ENCODE measurements at places on chromosomes 6 and 20.

- DNase-seq: no peak
Observed at GRCh38 chr6:114718186-114718585, 375.4 kb upstream of the HS3ST5 start.

DNA sequence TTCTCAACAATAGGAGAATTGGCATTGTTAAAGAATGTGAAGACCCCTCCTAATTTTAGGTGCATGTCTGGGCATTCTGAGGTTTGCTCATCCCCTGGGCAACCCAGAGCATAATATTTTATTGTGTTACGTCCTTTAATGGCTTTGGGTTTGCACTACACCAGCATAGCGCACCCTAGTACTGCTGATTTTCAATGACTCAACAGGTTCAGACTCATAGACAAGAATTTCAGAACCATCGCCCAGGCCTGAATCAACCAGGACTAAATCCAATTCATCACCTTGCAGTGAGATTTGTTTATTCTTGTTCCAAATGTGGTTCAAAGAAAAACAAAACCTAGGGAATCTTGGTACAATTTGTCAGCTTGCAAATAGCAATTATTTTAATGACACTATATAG is 137.8 kb upstream of the PHACTR1 start:
- no peak for DNase-seq

- no peak for DNase-seq
Observed at GRCh38 chr20:35510951-35511735, 18.3 kb downstream of the C20orf173 start.

GRCh38 chr6:15348528-15348927 is 102.7 kb downstream of the JARID2 start:
- no peak for DNase-seq

DNA sequence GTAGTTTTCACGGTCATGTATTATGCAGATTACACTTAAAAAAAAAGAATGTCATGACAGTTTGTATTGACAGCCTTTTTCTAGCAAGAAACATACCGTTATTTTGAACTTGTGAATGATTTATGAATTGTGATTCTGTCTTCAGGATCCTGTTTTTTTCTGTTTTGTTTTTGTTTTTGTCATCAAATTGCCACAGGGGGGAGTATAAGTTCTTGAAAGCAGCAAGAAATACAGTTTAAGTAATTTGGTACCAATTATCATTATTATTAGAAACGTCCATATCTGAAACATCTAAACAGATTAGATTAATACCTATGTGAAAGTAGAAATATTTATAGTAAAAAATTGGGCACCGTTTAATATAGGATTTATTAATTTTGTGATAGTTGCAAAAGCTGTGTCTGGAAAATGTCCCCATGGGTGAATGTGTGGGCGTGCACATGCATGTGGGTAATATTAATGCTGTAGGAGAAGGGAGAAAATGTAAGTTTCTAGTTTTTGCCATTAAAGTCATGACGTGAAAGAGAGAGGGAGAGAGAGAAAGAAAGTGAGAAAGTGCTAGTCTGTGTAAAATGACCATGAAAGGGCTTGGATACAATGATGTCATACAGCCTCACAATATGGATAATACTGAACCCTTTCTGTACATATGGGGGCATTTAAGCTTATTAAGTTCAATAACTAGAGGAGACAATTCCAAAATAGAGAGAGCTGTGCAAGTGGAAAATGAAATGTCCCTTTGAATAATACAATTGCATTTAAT is 9.4 kb upstream of the CCN2 start:
- DNase-seq: no peak

DNA sequence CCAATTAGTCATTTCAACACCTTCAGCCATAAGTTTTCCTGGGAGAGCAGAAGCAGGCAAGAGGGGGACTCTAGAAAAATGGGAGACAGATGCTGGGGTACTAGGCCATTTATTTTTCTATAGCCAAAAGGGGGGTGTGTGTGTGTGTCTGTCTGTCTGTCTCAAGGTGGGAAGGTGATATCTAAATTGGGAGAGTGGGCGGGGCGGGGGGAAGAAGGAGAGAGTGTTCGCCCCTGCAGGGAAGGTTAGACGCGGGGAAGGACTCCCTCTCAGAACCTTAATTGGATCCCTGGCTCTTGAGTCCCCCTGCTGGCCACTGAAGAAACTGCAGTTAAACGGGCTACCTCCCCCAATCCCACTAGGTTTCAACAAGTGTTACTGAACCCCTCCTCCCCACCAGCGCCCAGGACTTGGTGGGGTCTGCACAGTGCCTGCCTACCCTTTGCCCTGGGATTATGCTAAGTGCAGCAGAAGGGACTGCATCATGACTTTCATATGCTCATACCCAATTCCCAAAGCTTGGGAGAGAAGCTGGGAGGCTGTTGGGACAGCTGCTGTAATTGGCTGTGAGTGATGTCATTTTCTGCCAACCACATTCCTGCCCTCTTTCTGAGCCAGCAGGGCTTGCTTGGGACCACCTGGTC is 45.8 kb downstream of the FOXP4 start:
- DNase-seq: peak; percentile 88

DNA sequence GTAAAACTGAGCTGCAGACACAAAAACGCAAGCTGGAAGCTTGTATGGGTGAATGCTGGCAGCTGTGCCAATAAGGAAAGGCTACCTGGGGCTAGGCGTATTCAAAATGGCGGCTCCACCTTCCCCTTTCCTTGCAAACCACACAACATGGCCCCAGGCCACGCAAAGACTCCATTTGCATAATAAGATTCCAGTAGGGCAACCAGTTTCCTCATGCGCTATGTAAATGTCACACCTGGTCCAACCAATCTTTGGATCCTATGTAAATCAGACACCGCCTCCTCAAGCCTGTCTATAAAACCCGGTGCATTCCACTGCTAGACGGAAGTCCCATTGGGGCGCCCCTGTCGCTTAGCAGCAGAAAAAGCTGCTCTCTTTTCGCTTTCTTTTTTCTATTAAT is 505.9 kb upstream of the BTBD3 start:
- no peak for DNase-seq

- DNase-seq: no peak
Observed at GRCh38 chr6:167543602-167544497, 219.0 kb downstream of the TTLL2 start.

DNA sequence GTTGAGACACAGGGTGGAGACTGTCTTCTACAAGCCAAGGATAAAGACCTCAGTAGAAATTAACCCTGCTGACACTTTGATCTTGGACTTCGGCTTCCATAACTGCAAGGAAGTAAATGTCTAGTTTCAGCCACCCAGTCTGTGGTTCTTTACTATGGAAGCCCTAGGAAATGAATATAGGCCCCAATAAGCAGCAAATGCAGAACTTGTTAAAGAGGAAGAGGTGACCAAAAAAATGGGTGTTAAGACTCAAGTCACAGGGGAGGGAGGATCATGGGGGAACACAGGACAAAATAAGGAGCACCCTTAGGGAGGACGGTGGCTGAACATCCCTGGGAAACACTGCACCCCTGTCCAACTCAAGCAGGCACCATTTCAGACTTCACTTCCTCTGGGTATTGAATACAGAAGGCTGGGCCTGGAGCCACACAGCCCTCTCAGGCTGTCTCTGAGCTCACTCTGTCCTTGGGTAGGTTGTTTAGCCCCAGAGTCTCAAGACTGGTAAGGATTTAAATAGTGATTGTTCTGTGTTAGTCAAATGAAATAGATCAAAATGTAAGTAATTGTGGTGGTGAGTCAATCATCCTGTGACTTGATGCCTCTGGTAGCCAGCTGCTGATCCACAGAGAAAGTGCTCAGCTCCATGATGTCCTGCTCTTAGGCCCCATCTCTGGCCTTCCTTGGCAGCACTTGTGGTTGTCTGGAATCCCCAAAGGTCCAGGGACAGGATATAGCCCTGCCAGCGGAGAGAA is 30.5 kb upstream of the SIRPD start:
- no peak for DNase-seq

- no peak for DNase-seq
Observed at GRCh38 chr6:68559716-68560115, 75.4 kb upstream of the ADGRB3 start.

GRCh38 chr6:73042892-73043291 is 182.4 kb downstream of the KHDC1L start:
- DNase-seq: no peak

DNA sequence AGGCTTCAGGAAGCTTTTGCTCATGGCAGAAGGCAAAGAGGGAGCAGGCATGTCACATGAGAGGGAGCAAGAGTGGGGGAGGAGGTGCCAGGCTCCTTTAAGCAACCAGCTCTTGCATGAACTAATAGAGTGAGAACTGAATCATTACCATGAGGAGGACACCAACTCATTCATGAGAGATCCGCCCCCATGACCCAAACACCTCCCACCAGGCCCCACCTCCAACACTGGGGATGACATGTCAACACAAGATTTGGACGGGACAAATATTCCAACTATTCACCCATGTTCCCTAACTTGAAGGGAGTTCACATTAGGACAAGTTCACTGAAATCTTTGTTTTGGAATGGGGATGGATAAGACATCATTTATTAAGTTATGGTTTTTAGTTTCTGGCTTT is 155.2 kb upstream of the ESR1 start:
- DNase-seq: peak; percentile 58

DNA sequence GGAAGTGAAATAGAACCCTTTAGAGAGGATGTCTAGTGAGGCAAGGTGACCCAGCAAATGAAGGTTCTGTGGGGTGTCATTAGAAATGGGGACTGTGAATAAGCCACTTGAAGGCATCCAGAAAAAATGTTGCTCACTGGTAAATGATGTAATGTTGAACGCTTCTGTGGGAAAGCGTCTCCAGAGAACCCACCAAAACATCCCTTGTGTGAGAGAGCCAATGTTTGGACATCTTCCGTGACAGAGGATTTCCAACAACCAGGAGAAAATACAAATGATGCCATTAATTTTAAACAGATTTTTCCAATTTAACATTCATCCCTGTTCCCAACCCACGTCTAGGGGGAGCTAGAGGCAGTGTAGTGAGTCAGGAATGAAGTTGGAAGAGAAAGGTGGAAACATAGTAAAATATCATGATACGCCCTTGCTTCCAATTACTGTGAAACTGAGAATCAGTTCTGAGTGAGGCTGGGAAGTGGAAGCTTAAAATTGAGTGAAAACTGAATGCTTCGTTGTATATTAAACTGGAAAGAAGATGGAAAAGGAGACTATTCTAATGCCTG is 584.2 kb downstream of the CD109 start:
- DNase-seq: no peak

GRCh38 chr6:87482366-87482765 is 9.6 kb downstream of the SLC35A1 start:
- no peak for DNase-seq

- DNase-seq: no peak
Observed at GRCh38 chr6:75210885-75211739, 5.3 kb upstream of the COL12A1 start.

DNA sequence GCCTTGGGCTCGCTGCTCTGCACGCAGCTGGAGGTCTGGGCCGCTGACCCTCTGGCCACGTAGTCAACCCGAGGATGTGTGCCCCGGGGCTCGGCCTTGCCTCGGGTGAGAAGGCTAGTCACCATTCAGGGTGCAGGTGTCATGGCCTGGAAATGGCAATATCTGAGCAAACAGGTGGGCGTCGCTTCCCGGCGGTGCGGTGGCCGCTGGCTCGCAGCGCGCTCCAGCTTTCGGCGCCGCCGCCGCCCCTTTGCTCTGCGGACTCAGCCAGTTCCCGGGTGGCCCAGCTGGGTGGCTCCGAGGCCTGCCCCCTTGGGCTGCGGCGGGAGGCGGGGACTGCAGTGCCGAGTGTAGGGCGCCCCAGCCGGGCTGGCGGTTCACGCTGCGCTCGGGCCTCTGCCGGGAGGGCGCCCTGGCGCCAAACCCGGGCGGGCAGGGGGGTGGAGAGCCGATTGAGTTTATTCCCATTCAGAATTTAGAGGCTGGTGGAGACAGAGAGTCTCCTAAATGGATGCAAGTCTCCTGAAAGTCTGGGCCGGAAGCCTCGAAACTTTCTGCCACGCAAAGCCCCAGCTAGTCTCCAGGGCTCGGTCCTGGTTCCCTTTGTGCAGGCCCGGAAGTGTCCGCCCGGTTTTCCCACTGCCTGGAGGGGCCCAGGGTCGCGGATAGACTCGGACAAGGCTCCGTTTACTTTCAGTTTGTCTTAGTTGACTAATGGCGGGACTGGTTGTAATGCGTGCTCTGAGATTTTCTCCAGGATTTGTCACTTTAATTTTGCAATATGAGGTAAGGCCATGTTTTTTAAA is 11.3 kb upstream of the TFAP2A start:
- no peak for DNase-seq

DNA sequence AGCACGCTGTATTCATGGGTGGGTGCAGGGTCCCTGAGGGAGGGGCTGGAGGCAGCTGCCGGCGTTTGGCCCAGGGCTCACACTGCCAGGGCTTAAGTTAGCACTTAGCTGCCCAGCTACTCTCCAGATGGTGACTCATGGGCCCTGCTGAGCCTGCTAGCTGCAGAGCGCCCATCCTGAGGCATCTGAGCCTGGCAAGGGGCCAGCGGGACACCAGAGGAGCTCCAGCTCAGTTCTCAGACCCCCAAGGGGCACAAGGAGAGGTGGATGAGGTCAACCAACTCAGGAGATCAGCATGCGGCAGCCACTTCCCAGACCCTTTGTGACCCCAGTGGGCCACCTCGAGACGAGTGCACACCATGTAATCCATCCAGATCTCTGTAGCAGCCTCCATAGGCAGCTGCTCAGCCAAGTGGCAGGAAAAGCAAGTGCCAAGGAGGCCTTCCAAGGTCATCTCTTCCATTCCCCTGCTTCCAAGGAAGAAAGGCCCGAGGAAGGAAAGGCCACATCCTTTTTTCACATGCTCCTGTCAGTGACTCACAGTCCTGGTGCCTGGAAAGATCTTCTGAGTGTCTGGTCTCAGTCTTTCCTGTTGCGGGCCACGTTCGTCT is 35.3 kb downstream of the FOXP4 start:
- peak; percentile 86 for DNase-seq

GRCh38 chr6:74451953-74452352 is 753.9 kb downstream of the COL12A1 start:
- DNase-seq: no peak

DNA sequence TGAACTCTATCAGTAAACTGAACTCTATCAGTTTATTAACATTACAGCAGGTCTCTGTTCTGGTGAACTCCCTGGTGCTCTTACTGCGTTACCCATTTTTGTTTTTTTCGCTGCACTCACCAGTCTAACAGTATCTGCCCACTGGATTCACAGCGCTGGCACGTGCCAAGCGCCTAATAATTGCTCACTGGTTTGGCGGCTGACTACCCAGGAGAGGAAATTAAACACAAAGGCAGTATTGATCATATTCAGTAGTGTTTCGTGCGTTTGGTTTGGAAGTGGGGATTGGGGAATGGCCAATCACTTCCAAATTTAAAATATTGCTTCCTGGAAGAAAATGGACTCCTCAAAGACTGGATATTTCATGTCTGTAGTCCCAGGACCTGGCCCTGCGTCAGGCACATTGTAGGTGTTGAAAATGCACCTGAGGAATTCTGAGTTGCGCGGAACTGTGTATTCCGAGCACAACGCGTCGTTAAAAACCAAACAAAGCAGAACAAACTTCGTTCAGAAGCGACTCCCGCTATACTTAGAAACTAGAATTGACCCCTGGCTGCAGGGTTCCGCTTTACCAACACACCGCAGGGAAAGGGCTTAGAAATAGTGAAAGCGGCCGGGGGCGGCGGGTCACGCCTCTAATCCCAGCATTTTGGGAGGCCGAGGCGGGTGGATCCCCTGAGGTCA is 1.1 kb upstream of the RPS12 start:
- DNase-seq: peak; percentile 70

Data from tibial artery (tissue), 4 donors.